ENCODE measurements at places on chromosomes 5 and 9. TPM values are rescaled to one million over a fixed set of nuclear protein-coding genes. Genes with fewer than 3 reads are reported as not detected.

GRCh38 chr5:95818181-95819147 lies 4.1 kb downstream of the GLRX start:
- no peaks in the 10 kb centered on the region for H3K27me3 ChIP-seq
- H3K4me1 ChIP-seq: peaks cover 25% of the 10 kb centered on the region
- 0 out of 2 replicates have a peak overlapping the region, but pooled peaks have one; percentile 14 for H3K27ac ChIP-seq

DNA sequence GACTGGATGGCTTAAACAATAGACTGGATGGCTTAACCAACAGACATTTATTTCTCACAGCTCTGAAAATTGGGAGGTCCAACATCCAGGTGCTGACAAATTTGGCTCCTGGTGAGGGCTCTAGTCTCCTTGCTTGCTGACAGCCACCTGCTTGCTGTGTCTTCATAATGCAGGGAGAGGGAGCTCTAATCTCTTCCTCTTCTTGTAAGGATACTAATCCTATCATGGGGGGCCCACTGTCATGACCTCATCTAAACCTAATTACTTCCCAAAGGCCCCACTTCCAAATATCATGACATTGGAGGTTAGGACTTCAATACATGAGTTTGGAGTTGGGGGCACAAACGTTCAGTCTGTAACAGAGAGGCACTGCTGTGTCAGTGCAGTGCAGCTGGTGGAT lies 26.4 kb downstream of the FOXD1 start:
- peak; percentile 62 for DNase-seq
- no peak overlapping the region for H3K27ac ChIP-seq
- no peak overlapping the region for H3K4me3 ChIP-seq
- H3K27me3 ChIP-seq: peaks cover 98% of the 10 kb centered on the region
- H3K36me3 ChIP-seq: no peaks in the 10 kb centered on the region

DNA sequence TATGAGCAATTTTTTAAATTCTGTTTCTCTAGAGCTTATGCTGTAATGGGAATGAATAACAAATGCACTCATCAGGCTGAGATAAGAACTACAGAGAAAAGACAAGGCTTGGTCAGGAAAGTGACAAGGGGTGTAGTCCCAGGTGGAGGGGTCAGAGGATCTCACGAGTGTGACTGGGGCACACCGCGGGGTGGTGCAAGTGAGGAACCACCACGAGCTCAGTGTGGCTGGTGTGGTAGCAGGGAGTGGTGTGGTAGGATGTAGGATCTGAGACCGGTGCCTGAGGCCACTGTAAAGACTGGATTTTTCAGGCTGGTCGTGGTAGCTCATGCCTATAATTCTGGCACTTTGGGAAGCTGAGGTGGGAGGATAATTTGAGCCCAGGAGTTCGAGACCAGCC lies 9.0 kb downstream of the ANXA6 start:
- H3K27ac ChIP-seq: no peak overlapping the region
- DNase-seq: no peak
- H3K4me1 ChIP-seq: peaks cover 2% of the 10 kb centered on the region
- no peaks in the 10 kb centered on the region for H3K27me3 ChIP-seq

DNA sequence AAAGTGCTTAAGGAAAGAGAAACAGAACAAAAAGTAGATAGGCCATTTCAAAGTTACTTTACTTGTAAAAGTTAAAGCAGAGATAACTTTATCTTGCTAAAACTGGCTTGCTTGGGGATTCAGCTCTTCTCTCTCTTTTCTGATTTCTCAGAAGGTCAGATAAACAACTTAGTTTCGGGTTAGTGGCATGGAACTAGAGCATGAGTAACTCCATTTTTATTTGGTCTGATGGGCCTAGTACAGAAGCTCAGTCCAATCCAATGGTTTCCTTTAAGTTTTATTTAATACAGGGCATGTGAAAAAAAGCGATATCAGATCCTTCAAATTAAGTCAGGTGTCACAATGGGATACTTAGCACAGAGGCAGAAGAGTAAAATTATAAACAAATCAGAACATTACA lies 18.8 kb upstream of the GPBP1 start:
- H3K4me1 ChIP-seq: no peaks in the 10 kb centered on the region
- no peak for DNase-seq
- no peak overlapping the region for H3K27ac ChIP-seq
- H3K27me3 ChIP-seq: no peaks in the 10 kb centered on the region
- H3K4me3 ChIP-seq: no peak overlapping the region

DNA sequence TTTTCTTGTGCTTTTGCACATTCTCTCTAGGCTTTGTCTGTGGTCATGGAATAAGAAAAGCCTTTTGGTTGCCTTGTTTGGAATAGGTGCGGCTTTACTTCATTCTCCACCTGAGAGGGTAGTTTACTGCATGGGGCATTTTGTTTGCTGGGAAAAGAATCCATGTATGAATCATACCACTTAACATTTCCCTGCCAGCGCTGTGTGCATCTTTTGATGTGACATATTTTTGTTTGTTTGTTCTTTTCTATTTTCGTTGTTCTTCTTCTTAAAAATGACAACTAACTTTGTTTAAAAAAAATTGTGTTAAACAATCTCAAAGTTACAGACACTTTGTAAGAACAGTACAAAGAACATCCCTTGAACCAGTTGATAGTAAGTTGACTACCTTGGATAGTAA lies 113.2 kb downstream of the GCNT1 start:
- H3K27me3 ChIP-seq: peaks cover 11% of the 10 kb centered on the region
- peaks cover 7% of the 10 kb centered on the region for H3K4me1 ChIP-seq
- H3K4me3 ChIP-seq: peak overlapping the region; percentile 56
- peak; percentile 32 for DNase-seq

DNA sequence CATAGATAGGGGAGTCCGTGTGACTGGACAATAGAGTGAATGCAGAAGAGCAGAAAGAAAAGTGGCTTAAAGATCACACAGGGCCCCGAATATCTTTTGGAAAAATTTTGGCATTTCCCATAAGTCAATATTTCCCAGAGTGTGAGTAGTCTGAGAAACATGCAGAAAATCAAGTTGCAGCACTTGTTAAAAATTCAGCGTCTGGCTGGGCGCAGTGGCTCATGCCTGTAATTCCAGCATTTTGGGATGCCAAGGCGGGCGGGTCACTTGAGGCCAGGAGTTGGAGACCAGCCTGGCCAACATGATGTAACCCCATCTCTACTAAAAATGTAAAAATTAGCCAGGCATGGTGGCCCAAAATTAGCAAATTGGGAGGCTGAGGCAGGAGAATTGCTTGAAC lies 227.0 kb downstream of the DRD1 start:
- no peaks in the 10 kb centered on the region for H3K27me3 ChIP-seq
- no peaks in the 10 kb centered on the region for H3K4me1 ChIP-seq
- no peaks in the 10 kb centered on the region for H3K36me3 ChIP-seq
- no peak overlapping the region for H3K27ac ChIP-seq
- no peak for DNase-seq

DNA sequence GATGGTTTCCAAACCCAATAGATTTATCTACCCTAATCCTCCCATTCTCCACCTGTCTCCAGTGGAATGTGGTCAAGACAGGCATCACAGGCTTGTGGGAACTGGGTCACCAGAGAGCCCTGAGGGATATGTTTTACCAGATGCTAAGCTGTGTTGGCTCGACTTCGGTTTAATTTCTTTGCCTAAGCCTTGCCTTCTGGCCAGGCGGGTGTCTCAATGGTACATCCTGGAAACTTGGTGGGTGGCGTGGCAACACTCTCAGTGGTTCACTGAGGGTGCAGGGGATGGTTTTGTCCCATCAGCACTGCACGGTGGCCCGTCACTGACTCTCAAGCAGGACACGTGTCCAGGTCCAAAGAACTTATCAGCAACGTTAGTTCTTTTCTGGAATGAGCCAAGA lies 192.2 kb downstream of the TENT4A start:
- H3K27ac ChIP-seq: no peak overlapping the region
- DNase-seq: no peak
- no peaks in the 10 kb centered on the region for H3K4me1 ChIP-seq
- no peaks in the 10 kb centered on the region for H3K27me3 ChIP-seq
- no peaks in the 10 kb centered on the region for H3K36me3 ChIP-seq

DNA sequence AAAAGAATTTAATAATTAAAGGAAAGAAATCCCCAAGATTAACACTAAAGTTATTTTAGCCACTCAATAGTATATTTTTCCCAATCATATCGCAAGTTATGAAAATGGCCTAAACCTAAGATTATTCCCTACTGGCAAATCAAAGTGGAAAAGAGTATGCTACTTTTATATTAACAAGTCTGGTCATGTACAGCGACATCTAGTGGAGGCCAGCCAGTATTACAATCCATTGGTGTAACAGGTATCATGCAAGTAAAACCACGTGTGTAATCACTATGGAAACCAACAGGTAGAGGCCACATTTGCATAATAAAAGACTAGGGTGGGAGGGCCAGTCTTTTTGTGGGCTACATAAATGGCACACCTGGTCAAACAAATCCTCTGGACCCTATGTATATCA lies 976.4 kb upstream of the CDH9 start:
- no peaks in the 10 kb centered on the region for H3K27me3 ChIP-seq
- no peaks in the 10 kb centered on the region for H3K4me1 ChIP-seq
- H3K36me3 ChIP-seq: peaks cover 4% of the 10 kb centered on the region
- H3K4me3 ChIP-seq: no peak overlapping the region
- H3K27ac ChIP-seq: no peak overlapping the region

- H3K4me3 ChIP-seq: no peak overlapping the region
- no peak for DNase-seq
- no peaks in the 10 kb centered on the region for H3K4me1 ChIP-seq
- no peak overlapping the region for H3K27ac ChIP-seq
- no peaks in the 10 kb centered on the region for H3K36me3 ChIP-seq
Measured at GRCh38 chr9:79735023-79735779, 163.4 kb downstream of the TLE4 start.

- H3K4me1 ChIP-seq: peaks cover 16% of the 10 kb centered on the region
- H3K27me3 ChIP-seq: no peaks in the 10 kb centered on the region
- H3K27ac ChIP-seq: no peak overlapping the region
Measured at GRCh38 chr9:24832307-24832706, 286.6 kb upstream of the IZUMO3 start.

DNA sequence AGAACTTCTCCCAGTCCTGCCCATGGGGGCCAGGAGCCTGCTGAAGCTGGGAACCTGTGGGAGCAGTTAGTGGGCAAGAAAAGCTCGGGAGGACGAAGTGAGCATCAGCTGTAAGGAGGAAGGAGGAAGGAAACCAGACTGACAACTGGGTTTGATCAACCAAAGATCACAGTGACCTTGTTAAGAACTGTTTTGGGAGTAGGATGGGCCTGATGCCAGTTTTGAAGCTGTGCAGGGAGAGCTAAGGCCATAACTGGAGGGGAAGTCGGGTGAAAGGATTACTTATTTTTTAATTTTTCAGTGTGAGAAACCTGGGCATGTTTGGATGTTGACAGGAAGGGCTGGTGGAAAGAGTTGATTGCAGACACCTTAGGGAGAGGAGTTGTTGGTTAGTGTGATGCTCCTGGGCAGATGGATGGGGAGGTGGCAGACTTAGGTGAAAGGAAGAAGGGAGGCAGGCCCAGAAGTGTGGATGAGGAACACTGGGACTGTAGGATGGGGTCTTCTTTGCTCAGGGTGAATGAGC lies 58.3 kb upstream of the KLF4 start:
- DNase-seq: no peak
- no peaks in the 10 kb centered on the region for H3K27me3 ChIP-seq
- no peak overlapping the region for H3K4me3 ChIP-seq
- H3K36me3 ChIP-seq: no peaks in the 10 kb centered on the region
- no peak overlapping the region for H3K27ac ChIP-seq

GRCh38 chr9:82346040-82346439 lies 357.5 kb downstream of the SPATA31D1 start:
- H3K27me3 ChIP-seq: no peaks in the 10 kb centered on the region
- H3K4me1 ChIP-seq: no peaks in the 10 kb centered on the region
- peaks cover 6% of the 10 kb centered on the region for H3K36me3 ChIP-seq

Gene IL5
- total RNA-seq: not detected

Gene OR1J2
- total RNA-seq: not detected

Gene NEURL1B
- 11.4 TPM for total RNA-seq

Gene HK3
- total RNA-seq: not detected

Gene SPATA31D1
- not detected for total RNA-seq

Gene C9orf72
- total RNA-seq: 30.9 TPM

Gene RXFP3
- total RNA-seq: 0.23 TPM

Data from GM23338 (cell line).